ENCODE measurements at places on chromosomes 11 and 22.

DNA sequence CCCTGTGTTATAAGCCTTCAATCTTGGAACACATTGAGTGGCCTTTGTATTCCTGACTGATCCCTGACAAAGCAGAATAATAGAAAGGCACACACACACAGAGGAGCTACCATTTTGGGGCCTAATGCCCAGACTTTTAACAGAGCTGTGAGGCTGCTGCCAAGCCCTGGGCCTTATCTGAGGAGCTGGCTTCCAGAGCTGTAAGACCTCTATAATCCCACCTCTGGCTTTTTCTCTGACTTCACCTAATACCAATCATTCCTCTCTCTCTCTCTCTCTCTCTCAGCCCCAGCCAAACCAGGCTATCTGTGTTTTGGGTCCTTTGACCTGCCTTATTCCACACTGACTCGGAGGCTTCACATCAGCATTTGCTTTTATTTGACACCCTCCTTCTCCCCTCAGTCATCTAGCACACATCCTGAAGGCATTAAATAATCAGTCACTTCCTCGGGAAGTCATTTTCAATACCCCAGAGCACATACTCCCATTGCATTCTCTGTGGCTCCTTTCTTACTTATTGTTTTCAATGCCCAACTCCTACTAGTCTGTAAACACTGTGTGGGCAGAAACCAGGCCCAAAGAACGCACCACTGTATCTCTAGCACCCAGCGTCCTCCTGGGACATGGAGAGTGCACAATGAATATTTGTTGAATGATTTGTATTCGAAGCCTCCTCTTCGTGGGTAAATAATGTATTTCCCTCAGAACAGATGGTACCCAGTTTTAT lies 21.2 kb upstream of the TRIM44 start:
- DNase-seq = no peak

DNA sequence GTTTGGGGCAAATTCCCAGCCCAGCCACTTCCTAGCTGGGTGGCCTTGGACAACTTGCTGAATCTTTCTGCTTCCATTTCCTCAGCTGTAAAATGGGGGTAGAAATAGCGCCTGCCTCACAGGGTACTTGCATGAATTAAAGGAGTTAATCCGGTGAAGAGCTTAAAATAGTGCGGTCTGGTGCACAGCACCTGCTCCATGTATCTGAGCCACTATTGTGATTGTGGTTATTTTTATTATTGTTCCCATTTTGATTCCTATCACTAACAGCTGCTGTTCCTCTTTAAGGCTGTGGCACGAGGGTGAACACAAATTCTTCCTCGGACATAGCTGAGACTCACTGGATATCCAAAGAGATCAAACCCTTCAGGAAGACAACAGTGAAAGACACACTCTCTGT lies 46.9 kb upstream of the TP53I11 start:
- no peak for DNase-seq

DNA sequence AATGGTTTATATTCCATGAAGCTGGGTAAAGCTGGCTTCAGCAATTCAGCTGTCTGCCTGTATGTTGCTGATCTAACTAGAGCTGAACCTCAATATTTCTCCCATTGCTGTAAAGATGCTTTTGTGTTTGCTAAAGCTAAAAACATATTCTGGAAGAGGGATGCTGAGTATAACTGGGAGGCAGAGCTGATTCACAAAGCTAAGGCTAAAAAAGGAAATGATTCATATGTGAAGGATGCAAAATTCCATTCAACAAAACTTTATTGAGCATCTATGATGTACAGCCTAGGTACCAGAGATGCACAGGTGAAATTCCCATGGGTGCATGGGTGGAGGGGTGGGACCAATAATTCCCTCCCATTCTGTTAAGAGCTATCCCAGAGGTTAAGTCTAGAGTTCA lies 193.9 kb downstream of the KIF18A start:
- peak; percentile 67 for DNase-seq

DNA sequence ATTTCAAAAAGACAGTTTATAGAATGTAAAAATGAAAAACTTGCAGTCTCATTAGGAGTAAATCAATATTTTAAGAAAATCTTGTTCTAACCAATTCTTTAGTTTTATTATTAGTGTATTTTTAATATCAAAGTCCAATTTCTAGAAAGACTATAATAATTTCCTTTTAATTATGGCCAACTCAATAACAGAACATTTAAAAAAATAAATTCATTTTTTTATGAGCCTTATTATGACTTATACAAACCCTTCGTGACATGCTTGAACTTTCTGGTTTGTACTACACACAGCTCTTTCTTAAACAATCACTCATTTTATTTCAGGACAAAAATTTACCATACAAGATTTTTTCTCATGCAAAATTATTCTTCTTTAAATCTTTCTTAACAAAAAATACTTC lies 11.7 kb upstream of the MRGPRE start:
- no peak for DNase-seq

- DNase-seq = no peak
Measured at GRCh38 chr22:39250131-39250530, 5.3 kb upstream of the PDGFB start.

DNA sequence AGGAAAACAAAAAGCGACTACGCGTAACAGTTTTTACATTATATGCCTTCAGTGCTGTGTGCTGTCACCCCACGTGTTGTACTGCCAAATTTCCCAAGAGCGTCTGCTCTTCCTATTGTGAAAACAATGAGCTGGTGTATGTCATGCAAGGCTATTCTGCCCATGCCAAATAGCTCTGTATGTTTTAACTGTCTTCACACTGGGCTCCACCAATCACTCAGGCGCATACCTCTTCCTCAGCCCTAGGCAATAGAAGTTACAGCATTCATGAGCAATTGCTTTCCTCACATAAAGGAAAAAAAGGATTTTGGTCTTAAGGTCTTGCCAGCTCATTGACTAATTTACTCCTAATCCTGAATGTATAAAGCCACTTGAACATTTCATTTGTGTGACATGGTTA lies 606.8 kb downstream of the NTM start:
- peak; percentile 43 for DNase-seq

Data from IMR-90 (cell line).